ENCODE measurements at places on chromosomes 11 and 22. TPM values are rescaled to one million over a fixed set of nuclear protein-coding genes. Genes with fewer than 3 reads are reported as not detected.

DNA sequence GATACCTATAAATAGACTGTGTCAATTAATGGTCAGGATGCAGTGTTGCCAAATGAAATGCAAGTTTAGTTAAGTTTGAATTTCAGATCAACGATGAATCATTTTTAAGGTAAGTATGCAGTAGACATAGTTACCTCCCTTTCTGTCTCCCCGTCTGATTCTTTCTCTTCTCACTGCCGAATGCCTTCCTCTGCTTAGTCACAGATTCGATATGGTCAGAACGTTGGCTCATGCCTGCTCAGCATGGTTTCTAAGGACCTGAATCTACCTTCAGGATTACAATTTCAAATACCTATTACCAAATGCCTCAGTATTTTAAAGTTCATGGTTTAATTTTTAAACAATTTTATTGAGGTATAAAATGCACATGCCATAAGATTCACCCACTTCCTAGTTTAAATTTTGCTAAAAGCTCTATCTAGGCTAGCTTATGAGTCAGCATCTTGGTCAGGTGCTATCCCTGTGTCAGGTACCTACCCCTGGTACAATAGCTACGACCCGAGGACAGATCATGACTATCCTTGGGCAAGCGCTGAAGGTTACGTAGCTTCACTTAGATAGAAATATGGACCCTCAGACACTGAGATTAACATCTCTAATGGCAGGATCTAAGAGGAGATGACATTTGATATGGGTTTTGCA, 78.2 kb upstream of the SPON1 start:
- DNase-seq, result no peak

GRCh38 chr22:32596471-32596870, 121.9 kb downstream of the FBXO7 start:
- no peak for DNase-seq

DNA sequence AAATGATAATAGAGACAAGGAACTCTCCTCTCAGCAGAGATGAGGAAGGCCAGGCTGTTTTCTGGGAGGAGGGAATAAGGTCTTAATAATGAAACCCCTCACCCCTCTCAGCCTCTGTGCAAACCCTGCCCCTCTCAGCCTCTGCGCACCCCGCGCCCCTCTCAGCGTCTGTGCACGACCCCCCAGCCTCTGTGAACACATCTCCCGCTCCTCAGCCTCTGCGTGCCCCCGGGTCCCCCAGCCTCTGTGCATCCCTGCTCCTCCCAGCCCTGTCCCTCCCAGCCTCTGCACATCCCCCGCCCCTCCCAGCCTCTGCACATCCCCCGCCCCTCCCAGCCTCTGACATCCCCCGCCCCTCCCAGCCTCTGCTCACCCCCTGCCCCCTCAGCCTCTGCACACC, 837.8 kb downstream of the TBC1D22A start:
- DNase-seq, result no peak

Gene BTG4
- not detected for total RNA-seq

DNA sequence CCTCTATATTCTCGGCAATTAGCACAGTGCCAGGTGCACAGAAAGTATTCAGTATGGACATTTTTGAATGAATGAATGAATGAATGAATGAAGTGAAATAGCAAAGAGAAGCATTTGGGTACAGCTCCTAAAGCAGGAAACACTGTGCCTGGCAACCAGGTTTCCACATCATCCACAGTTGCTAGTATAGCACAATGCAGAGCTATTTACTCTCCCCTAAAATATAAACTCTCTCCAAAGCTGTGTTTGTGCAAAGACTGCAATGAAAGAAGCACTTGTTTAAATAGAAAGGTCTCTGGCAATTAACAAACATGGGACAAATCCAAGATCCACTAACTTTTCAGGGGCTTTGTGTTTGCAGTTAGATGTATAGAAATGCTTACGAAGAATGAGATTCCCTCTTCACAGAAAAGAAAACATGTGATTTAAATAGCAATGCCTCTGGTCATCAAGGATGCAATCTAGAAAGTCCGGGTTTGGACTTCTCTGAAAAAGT, 103.0 kb upstream of the OPCML start:
- DNase-seq, result no peak

Gene CHRM4
- 1.6 TPM for total RNA-seq
